ENCODE measurements at places on chromosomes 2 and 18.

GRCh38 chr2:8043295-8043694 is 638.6 kb upstream of the ID2 start:
- no peak overlapping the region for H3K4me3 ChIP-seq
- H3K36me3 ChIP-seq, result no peaks in the 10 kb centered on the region
- peaks cover 6% of the 10 kb centered on the region for H3K27me3 ChIP-seq
- H3K27ac ChIP-seq, result no peak overlapping the region
- no peaks in the 10 kb centered on the region for H3K4me1 ChIP-seq

GRCh38 chr2:147867050-147867449 is 22.2 kb downstream of the ACVR2A start:
- no peaks in the 10 kb centered on the region for H3K36me3 ChIP-seq
- H3K4me1 ChIP-seq, result peaks cover 18% of the 10 kb centered on the region
- H3K27ac ChIP-seq, result no peak overlapping the region
- DNase-seq, result no peak
- H3K4me3 ChIP-seq, result no peak overlapping the region

- no peak overlapping the region for H3K27ac ChIP-seq
- no peak overlapping the region for H3K4me3 ChIP-seq
- H3K27me3 ChIP-seq, result no peaks in the 10 kb centered on the region
- no peak for DNase-seq
- H3K36me3 ChIP-seq, result peaks cover 13% of the 10 kb centered on the region
Observed at GRCh38 chr2:60899892-60900249, 18.5 kb downstream of the REL start.

DNA sequence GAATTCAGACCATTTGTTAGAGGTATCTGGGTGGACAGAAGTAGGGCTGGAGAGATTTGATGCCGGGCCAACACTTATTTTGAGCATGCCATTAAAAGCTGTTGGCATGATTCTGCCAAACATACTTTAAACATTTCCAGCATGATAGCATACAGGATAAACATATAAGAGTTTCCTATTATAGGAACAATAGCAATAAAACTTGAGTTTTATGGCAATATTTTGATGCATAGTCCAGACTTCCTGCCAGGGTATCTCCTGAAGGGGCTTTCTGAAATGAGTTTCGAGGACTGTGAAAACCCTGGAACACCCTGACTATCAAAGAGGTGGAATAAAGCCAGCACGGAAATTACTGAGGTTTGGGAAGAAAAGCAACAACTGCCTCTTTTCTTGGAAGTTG is 1398.0 kb upstream of the NXPH2 start:
- no peaks in the 10 kb centered on the region for H3K36me3 ChIP-seq
- no peak for DNase-seq
- H3K27me3 ChIP-seq, result no peaks in the 10 kb centered on the region
- no peak overlapping the region for H3K27ac ChIP-seq
- H3K4me1 ChIP-seq, result no peaks in the 10 kb centered on the region

DNA sequence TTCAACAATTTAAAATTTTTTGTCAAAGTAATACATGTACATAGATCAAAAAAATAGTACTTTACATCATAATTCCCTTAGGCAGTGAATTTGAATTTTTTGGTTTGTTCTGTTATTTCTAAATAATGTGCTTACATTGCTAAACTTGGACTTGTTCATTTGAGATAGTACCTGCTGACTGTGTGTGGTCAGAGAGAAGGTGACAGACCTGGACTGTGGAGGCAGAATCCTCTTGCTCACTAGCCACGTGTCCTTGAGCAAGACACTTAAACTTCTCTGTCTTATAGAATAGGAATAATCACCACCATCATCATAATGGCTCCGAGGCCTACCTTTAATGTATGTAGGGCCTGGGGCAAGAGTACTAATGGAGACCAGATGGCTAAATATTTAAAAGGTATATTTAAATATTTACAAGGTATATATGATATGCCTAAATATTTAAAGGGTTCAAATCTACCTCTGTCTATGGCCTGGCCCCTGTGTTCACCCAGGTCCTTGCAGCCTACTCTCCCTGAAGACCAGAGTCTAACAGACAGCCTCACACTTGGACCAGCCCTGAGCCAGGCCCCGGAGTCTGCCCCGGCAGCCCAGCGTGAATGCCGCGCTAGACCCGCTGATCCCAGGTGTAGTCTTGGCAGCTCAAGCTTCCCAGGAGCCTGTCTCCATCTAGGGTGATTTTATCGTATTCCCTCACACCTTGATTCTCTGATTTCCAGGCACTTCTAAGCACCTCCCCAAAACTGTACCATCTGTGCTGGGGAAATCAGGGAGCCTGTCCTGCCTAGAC is 33.5 kb downstream of the ZNF532 start:
- H3K4me3 ChIP-seq, result no peak overlapping the region
- H3K27me3 ChIP-seq, result no peaks in the 10 kb centered on the region
- no peak overlapping the region for H3K27ac ChIP-seq
- peaks cover 19% of the 10 kb centered on the region for H3K36me3 ChIP-seq
- no peak for DNase-seq
- peaks cover 27% of the 10 kb centered on the region for H3K4me1 ChIP-seq

- H3K36me3 ChIP-seq, result peaks cover 19% of the 10 kb centered on the region
- no peaks in the 10 kb centered on the region for H3K27me3 ChIP-seq
- H3K4me3 ChIP-seq, result no peak overlapping the region
- H3K27ac ChIP-seq, result no peak overlapping the region
- H3K4me1 ChIP-seq, result peaks cover 16% of the 10 kb centered on the region
Observed at GRCh38 chr2:180990337-180990736, 9.9 kb downstream of the UBE2E3 start.

GRCh38 chr18:35422237-35422636 is 45.1 kb upstream of the ZNF396 start:
- no peaks in the 10 kb centered on the region for H3K36me3 ChIP-seq
- no peak for DNase-seq
- H3K4me3 ChIP-seq, result no peak overlapping the region
- no peak overlapping the region for H3K27ac ChIP-seq

Data from progenitor cell of endocrine pancreas (in vitro differentiated cells).